Neural crest cell (in vitro differentiated cells): ENCODE measurements at places on chromosomes 6 and 20.

DNA sequence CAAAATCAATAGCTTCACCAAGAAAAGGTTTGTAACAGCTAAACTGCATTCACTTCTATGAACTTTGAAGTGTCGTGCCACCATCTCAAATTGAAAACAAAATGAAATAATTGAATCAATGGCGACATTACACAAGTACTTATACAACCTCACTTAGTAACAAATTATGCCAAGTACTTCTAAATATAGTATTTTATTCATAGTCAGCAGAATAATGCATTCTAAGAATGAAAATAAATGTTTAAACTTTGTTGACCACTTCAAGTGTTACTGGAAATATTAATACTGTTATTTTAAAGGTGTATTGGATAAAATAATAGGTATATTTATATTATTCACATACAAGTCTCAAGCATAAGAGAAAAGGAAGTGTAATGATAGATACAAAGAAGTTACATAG lies 280.1 kb upstream of the HTR1E start:
- no peak for DNase-seq

- DNase-seq, result no peak
Measured at GRCh38 chr6:41257369-41258195, 28.9 kb downstream of the TREM1 start.

- no peak for DNase-seq
Measured at GRCh38 chr6:10082385-10082784, 332.5 kb downstream of the TFAP2A start.

DNA sequence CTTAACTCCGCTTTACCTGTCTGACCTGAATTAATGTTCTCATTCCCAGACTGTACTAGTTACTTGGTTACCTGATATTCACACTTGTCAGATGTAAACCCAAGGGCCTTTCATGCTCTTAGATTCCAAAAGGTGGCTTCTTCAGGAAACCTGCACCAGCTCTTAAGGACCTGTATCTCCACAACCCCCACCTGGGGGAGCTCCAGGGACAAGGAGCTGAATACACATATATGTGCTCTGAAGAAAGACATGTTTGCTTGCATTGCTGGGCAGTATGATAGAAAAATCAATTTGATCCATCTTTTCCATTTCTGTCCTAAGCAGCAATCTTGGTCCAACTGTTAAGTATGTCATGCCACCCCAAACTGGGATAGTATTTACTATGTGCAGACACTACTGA lies 64.8 kb upstream of the POU3F2 start:
- no peak for DNase-seq

- no peak for DNase-seq
Measured at GRCh38 chr6:41073968-41074691, 1.4 kb downstream of the NFYA start.

DNA sequence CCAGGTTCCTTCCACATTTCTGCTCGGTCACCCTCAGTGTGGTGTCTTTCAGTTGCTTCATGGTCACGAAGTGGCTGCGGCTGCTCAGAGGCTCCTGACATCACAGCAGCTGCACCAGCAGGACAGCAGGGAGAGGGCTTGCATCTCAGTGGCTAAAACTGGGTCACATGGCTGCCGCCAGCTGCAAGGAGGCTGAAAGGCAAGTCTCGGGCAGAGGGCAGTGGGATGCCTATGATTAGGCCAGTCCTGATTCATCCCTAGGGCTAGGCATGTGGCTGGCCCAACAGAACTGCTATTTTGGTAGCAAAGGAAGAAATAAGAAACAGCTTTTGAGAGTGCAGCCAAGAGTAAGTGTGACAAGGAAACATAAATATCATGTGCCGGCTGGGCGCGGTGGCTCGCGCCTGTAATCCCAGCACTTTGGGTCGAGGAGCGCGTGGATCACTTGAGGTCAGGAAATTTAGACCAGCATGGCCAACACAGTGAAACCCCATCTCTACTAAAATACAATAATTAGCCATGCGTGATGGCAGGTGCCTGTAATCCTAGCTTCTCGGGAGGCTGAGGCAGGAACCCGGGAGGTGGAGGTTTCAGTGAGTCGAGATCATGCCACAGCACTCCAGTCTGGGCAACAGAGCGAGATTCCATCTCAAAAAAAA lies 46.6 kb downstream of the RBM38 start:
- no peak for DNase-seq
